ENCODE measurements at places on chromosomes 7 and 10.

DNA sequence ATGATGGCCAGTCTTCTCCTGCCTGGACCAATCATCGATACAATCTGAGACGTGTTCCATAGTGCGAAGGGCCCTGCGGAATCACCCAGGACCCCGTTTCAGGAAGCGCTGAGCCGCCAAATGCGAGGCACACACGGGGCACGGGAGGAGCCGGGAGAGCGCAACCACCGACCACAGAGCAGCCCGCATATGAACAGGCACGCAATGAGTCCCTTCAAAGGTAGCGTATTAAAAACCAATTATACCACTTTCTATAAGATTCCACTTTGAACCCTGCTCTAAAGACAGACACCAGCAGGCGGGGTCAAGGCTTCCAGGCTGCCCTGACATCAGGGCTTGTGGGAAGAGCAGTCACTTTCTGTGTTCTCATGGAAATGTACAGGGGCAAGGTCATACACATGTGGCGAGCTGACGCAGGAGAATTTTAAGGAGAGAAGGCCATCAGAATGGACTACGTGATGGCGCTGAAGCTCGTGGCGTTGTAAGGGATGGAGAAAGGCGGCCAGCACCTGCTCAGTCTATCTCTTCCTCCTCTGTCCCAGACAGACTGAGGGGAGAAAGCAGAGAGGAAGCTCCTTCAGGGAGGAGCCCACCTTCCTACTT lies 46.2 kb downstream of the AMZ1 start:
- DNase-seq, result no peak
- H3K4me1 ChIP-seq, result peaks cover 66% of the 10 kb centered on the region
- H3K36me3 ChIP-seq, result peaks cover 25% of the 10 kb centered on the region
- H3K27ac ChIP-seq, result peak overlapping the region; percentile 64
- H3K4me3 ChIP-seq, result no peak overlapping the region
- no peaks in the 10 kb centered on the region for H3K27me3 ChIP-seq

- H3K27me3 ChIP-seq, result no peaks in the 10 kb centered on the region
- H3K4me3 ChIP-seq, result no peak overlapping the region
- no peak overlapping the region for H3K27ac ChIP-seq
- H3K36me3 ChIP-seq, result no peaks in the 10 kb centered on the region
- no peaks in the 10 kb centered on the region for H3K4me1 ChIP-seq
Measured at GRCh38 chr7:4175346-4175973, 506.6 kb upstream of the FOXK1 start.

DNA sequence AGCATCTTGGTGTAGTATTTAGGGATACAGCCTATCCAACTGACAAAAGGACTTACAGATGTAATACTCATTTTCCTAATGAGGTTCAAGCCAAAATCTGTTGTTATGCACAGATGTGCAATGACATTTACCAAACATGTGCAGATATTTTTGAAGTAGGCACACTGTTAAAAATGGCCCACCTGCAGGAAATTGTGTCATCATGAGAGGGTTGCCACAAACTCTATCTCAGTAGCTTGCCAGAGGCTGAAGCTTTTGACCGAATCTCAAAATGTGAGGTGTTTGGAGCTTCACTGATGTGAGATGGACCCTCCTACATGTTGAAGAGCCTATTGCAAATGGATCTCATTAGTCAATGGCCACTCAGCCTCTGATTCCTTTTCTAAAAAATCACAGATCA lies 89.7 kb upstream of the CSTF2T start:
- no peaks in the 10 kb centered on the region for H3K27me3 ChIP-seq
- no peak for DNase-seq
- no peaks in the 10 kb centered on the region for H3K36me3 ChIP-seq

GRCh38 chr7:103605640-103606039 lies 159.6 kb upstream of the SLC26A5 start:
- H3K27me3 ChIP-seq, result peaks cover 5% of the 10 kb centered on the region
- no peak overlapping the region for H3K27ac ChIP-seq
- H3K4me3 ChIP-seq, result no peak overlapping the region
- no peak for DNase-seq
- H3K4me1 ChIP-seq, result no peaks in the 10 kb centered on the region

DNA sequence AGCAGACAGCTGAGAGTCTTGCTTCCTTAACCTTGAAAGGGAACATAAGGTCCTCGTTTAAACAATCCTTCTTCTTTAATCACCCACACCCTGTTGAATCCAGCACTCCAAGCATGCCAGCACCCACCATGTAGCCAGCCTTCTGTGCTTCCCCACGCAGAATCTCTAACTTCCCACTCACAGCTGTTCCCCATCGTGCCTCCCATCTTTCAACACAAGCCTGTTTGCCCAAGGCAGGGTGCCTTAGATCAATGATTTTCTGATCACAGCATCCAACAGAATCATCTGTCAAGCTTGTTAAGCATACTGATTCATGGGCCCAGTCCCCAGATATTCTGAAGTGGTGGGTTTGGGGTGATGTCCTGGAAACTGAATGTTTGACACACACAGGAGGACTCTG lies 530.8 kb downstream of the SH2D4B start:
- no peak overlapping the region for H3K4me3 ChIP-seq
- no peak for DNase-seq
- no peaks in the 10 kb centered on the region for H3K27me3 ChIP-seq
- H3K36me3 ChIP-seq, result no peaks in the 10 kb centered on the region
- H3K27ac ChIP-seq, result no peak overlapping the region

- no peak for DNase-seq
- no peak overlapping the region for H3K27ac ChIP-seq
Measured at GRCh38 chr10:28785018-28785417, 107.7 kb downstream of the BAMBI start.

DNA sequence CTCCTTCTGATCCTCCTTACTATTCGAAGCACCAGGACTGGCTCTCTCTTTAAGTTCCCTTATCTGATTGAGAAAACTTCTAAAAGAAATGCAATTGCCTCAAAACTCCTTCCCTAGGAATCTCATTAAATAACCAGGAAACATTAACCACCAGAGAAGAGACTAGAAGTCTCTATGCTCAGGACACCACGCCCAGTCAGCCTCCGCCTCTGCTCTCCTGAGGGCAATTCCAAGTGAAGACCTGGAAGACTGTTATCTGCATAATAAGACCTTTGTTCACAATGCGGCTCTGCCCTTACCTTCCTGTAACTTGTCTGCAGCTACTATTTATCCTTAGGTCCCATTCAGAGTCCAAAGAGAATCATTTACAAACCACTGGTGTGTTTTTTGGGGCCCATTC lies 78.8 kb downstream of the ELMO1 start:
- DNase-seq, result no peak
- peak overlapping the region; percentile 2 for H3K27ac ChIP-seq
- H3K4me1 ChIP-seq, result no peaks in the 10 kb centered on the region
- no peak overlapping the region for H3K4me3 ChIP-seq
- H3K27me3 ChIP-seq, result no peaks in the 10 kb centered on the region
- H3K36me3 ChIP-seq, result no peaks in the 10 kb centered on the region

DNA sequence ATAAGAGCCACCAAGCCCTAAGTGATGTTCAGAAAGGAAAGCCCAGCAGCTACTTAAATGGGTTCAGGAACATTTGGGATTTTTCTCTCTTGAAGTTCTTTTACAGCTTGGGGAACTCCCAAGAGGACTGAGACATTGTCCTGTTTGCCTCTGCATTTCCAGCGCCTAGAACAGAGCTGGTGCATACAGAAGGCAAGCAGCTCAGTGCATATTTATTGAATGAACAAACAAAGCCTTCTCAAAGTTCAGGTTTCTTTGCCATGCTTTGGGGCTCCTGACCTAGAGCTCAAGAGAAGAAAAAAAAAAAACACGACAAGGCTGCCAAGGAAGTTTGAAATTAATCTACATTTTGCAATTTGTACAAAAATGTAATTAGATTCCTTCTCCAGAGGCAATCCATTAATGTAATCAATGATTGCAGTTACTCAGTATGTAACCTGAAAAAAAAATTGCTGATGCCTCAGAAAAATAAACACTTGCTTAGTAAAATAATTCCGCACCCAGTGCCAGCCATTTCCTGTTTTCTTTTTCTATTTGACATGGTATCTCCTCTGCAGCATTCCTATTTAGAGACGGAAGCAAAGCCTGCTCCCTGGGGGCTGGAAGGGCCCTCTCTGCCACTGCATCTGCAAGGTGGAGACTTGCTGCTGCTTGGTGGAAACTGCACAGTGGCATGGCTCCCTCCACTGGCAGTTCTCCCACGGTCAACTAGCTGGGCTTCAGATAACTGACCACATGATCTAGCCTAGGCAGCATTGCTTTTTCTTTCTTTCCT lies 157.3 kb downstream of the TMEM178B start:
- H3K36me3 ChIP-seq, result no peaks in the 10 kb centered on the region
- H3K27me3 ChIP-seq, result no peaks in the 10 kb centered on the region
- H3K27ac ChIP-seq, result no peak overlapping the region
- no peak overlapping the region for H3K4me3 ChIP-seq

- no peaks in the 10 kb centered on the region for H3K27me3 ChIP-seq
- H3K4me3 ChIP-seq, result no peak overlapping the region
- no peak for DNase-seq
- peaks cover 90% of the 10 kb centered on the region for H3K4me1 ChIP-seq
Measured at GRCh38 chr10:33303988-33304387, 30.5 kb downstream of the NRP1 start.

GRCh38 chr10:113613427-113613826 lies 50.4 kb downstream of the NRAP start:
- no peak overlapping the region for H3K4me3 ChIP-seq
- H3K27ac ChIP-seq, result no peak overlapping the region
- peaks cover 63% of the 10 kb centered on the region for H3K4me1 ChIP-seq

All from heart right ventricle (tissue), 16 donors.